ENCODE measurements at places on chromosomes 4 and X.

DNA sequence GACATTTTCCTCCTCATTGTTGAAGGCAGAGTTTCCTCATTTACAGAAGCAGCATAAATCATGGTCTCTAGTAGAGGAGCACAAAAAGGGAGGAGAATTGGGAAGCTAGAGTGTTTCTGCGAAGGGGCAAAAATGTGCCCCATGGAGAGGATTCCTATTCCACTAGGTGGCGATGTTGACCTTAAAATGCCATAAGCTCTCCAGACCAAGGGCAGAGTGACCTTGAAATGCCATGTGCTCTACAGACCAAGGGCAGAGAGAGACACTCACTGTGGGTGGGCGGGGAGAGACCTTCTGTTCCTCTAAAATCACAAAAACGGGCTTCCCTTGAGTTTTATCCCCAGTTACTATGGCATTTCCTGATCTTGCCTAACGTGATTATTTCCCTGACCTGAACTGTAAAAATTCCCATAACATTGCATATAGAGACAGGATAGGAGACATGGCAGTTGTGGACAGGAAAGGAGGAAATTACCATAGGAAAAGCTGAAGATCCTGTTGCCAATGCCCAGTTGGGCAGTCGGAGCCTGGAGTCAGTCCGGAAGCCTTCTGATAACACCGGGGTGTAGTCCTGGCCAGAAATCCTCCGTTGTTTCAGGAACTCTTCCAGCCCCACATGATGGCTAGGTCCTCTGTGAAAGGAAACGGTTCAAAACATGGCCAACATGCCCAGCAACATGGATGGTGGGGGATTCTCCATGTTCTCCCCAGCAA lies 567.7 kb downstream of the MAGEB5 start:
- no peak for DNase-seq

DNA sequence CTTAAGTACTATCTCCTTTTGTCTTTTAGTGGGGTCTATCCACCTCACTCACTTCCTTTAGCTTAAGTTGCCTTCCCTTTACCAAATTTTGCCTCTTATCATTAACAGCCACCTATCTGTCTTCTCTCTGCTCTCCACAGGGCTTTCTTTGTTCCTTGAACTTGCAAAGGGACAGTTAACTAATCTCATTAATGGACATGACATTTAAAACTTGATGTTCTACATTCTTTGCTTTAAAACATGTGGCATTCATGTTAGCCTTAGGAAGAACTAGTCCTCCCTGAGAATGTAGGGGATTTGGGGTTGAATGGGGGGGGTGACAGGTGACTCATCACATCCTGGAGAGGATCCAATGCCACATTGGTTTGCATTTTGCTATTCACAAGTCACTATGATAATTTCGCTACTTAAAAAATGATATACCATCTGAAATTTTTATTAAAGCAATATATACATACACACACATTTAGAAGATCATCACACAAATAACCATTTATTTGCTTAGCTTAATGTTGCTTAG lies 41.0 kb upstream of the DMD start:
- no peak for DNase-seq

DNA sequence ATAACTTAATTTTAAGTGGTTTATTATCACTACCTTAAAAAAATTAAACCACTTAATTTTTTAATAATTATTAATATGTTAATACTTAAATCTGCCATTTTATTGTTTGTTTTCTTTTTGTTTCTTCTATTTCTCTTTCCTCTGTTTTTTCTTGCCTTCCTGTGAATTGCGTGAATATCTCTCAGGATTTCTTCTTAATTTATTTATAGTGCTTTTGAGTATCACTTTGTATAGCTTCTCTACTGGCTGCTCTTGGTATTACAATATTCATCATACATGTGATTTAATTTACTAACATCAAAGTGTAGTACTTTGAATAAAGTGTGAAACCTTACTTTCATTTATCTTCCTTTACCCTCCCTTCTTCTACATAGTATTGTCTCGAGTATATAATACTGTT lies 349.5 kb upstream of the CPXCR1 start:
- no peak for DNase-seq

DNA sequence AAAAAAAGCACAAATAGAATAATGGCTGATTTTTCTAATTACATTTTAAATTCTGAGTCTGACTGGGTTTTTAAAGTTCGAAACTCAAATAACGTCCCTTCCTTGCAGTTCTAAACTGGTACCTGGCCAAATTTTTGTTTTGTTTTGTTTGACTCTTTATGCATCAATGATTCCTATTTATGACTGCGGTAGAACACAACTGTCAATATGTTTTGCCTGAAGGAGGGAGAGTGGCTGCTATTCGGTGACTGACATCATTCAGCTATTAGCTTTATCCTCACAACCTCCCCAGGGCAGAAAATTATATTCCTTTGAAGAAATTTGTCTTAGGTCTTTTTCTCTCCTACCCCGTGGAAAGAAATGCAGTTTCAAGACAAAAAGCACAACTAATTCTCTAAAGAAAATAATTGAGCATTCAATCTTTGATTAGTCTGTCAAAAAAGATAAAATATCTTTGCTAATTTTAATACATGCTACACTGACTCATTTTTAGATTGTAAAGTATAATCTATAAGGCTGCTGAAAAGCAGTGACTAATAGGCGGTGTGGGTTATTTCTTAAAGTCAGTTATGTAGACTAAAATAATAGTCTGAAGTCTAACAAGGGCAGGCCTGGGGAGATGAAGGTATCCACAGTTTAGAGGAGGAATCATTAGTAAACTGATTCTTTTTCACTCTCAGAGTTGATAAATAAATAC lies 61.9 kb downstream of the TMEM150C start:
- DNase-seq: no peak

GRCh38 chr4:74447636-74448233 lies 2.8 kb downstream of the AREG start:
- no peak for DNase-seq

- no peak for DNase-seq
These were observed 29.2 kb downstream of the FANCB start for GRCh38 chrX:14843666-14844065.

GRCh38 chr4:2042947-2043395 lies 16.2 kb upstream of the NAT8L start:
- no peak for DNase-seq

DNA sequence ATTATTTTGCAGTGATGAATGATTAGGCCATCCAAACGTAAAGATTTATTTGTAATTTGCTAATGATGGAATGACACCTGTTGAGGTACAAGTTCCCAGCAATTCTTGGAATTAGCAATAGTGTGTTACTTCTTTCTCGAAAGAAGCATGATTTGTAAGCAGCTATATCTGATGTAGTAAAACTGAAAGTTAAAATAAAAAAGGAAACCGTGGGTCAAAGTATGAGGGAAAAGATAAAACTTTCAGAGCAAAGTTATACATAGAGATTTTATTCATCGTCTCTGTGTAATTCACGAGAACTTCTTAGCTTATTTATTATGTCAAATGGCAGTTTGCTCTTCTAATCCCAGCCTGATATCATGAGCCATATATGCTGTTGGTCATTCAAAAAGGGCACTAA lies 59.0 kb downstream of the NFKB1 start:
- no peak for DNase-seq

GRCh38 chr4:23266401-23266800 lies 573.7 kb downstream of the GBA3 start:
- no peak for DNase-seq

- DNase-seq: peak; percentile 33
These were observed 207.9 kb upstream of the FAM241A start for GRCh38 chr4:111937368-111937767.

DNA sequence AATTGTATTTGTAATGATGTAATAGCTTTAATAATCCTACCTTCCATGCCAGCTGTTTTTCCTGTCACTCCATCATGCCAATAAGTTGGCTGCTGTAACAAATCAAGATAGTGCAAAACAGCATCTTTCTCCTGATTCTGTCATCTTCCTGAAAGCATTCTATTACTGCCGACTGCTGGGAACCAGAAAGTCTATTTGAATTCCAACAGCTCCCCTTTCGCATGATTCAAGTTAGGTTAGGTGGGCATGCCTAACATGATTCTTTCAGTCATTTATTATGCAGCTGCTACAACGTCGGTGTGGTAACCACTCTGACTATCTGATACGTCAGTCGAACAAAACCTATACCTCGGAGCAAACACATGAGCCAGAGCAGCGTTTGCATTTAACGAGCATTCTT lies 127.9 kb upstream of the DMD start:
- no peak for DNase-seq

GRCh38 chrX:125205918-125206665 lies 113.6 kb upstream of the TEX13C start:
- no peak for DNase-seq

DNA sequence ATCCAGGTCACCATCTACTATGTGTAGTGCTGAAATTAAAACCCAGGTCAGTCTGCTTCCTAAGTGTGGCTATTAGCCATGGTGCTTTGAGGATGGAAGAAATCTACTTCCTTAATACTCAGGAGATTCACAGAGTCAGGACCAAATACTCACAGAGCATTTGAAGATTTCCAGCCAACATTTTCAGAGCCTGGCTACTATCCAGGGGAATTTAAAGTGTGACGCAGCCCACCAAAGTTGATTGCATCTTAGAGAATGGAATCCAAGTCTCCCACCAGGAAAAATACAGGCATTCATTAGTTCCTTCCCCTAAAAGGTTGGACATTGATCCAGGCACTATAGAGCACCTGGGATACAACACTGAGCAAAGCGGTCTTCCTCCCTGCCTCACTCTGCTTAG lies 83.8 kb downstream of the HS3ST1 start:
- DNase-seq: no peak

- no peak for DNase-seq
These were observed 230.1 kb upstream of the ARSJ start for GRCh38 chr4:114209584-114209983.

DNA sequence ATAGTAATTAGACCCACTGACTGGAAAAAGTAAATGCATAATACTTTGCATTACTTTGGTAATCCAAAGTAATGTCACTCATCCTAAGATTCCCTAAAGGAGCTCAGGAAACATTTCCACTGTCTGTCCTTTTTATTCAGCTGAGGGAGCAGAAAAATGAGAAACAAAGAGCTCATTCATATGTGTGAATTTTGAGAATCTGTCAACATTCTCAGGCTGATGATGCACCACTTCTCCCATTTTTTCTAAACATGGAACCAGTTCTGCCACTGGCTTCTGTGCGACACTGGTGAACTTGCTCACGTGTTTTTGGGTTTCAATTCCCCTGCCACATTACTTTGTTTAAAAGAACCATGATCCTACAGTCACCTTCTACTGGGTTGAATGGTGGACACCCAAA lies 28.4 kb upstream of the ADH7 start:
- no peak for DNase-seq

- DNase-seq: no peak
These were observed 213.9 kb downstream of the SPOCK3 start for GRCh38 chr4:167020410-167020809.

GRCh38 chr4:168710353-168710946 lies 213.6 kb downstream of the PALLD start:
- DNase-seq: no peak

DNA sequence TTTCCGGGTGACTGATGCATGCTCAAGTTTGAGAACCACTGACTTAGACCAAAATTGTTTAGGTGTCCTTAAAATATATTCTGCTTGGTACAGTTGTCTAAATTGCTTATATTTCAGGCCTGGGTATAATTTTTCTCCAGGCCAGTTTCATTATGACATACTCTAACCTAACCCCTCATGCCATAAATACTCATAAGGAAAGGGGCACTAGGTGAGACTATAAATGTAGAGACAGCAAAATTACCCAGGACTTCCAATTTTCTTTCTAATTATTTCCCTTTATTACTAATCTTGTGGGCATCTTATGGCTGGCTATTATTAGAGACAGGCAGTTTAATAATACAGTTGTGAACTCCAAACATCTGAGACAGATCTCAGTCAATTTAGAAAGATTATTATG lies 150.2 kb downstream of the RRAGB start:
- no peak for DNase-seq

GRCh38 chrX:17328837-17329236 lies 46.2 kb upstream of the NHS start:
- no peak for DNase-seq

All from B cell (primary cell).